ENCODE measurements at places on chromosomes 11 and 22.

- DNase-seq: peak; percentile 66
Observed at GRCh38 chr11:114340311-114341131, 44.3 kb downstream of the NNMT start.

DNA sequence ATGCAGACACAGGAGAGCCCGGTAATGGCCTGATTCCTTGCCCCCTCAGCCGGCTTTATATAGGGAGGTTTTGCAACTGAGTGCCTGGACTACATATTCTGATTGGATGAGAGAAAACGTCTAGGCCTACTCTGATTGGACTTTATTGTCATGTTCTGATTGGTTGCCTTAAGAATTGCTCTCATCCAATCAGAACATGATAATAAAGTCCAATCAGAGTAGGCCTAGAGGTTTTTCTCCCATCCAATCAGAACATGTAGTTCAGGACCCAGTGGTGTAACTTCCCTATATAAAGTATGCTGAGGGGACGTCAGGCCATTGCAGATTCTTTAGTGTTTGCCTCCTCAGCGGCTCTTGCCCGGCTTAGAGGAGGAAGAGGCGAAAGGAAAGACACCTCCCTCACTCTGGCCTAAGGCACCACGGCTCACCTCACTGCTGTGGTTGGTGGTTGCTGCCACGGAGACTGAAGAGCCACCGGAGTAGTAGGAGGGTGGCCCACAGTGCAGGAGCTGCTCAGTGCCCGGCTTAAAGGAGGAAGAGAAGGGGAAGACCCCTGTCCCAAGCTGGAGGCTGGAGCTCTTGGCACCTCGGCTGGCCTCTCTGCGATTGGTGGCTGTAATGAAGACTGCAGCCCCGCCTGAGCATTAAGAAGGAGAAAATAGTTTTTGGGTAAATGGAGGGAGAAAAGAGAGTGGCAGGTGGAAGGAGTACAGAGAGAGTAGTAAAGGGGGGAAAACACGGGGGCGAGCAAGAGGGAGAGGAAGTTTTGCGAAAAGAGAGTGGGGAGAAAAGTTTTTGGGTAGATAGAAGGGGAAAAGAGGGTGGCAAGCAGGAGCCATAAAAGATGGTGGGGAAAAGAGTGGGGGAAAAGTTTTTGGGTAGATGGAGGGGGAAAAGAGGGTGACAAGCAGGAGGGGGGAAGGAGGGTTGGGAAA, 116.7 kb upstream of the SERPIND1 start:
- peak; percentile 66 for DNase-seq

DNA sequence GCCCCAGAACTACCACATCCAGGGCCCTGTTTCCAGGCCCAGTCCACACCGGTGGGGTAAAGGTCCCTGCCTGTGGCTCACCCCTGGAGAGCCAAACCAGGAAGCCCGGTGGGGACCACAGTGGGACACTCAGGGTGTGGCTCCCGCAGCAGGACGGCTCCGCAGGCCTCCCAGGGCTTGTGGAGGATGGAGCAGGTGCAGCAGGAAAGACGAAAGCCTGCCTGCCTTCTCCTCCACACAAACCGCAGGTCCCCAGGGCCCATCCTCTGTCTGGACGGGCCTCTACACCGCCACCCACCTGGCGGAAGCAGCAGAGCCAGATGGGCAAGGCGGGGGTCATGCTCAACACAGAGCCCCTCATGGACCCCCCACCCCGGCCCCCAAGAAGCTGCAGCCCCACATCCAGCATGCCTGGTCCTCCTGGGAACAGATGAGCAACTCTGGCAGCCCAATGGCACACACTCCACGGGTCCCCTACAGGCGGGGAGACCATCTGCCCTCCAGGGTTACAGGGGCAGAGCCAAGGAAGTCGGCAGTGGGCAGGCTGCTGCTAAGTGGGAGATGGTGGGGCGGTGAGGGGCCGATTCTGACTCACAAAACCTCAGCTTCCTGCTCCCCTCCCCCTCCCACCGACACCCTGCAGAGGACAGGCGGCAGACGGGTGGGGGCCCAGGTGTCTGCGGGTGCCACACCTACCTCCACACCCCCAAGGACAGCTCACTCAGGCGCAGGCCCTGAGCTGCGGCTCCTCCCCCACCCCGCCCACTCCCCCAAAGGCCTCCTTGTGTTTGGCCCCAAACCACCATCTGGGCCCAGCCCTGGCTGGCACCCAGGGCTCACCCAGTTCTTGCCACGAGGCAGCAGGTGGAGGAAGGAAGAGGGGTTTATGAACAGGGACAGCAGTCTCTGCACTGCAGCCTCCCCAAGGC, 5.2 kb downstream of the SBF1 start:
- DNase-seq: peak; percentile 91

- DNase-seq: no peak
Observed at GRCh38 chr11:2651054-2651617, 48.7 kb downstream of the KCNQ1OT1 start.

DNA sequence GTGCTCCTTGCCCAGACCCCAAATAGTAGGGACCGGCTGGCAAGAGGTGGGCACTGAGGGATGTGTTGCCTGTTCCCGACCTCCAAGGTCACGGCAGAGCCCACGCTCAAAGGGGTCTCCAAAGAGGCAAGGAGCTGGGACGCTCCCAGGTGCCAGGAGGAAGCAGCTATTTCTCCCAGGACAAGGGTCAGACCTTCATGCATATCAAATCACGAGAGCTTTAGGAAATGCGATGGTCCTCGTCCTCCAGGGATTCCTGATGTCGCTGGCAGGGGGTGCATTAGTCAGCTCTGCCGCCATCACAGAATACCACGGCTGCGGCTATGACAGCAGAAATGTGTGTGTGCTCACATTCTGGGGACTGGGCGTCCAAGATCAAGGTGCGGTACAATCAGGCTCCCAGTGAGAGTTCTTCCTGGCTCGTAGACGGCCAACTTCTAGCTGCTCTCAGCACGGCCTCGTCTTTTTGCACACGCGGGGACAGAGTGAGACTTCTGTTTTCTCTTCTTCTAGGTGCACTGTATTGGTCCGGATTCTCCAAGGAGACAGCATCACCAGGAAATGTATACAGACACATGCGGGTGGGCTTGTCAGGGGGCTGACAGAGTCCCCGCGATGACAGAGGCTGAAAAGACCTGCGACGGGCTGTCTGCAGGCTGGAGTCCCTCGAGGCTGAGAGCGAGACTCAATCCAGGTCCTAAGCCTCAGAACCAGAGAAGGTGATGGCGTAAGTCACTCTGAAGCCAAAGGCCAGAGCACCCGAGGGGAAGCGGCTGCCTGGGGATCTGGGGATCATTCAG, 81.6 kb downstream of the SHANK2 start:
- no peak for DNase-seq

- DNase-seq: no peak
Observed at GRCh38 chr11:124329787-124330478, 9.9 kb upstream of the OR8D2 start.

GRCh38 chr22:37169406-37169805, 18.6 kb downstream of the C1QTNF6 start:
- no peak for DNase-seq

DNA sequence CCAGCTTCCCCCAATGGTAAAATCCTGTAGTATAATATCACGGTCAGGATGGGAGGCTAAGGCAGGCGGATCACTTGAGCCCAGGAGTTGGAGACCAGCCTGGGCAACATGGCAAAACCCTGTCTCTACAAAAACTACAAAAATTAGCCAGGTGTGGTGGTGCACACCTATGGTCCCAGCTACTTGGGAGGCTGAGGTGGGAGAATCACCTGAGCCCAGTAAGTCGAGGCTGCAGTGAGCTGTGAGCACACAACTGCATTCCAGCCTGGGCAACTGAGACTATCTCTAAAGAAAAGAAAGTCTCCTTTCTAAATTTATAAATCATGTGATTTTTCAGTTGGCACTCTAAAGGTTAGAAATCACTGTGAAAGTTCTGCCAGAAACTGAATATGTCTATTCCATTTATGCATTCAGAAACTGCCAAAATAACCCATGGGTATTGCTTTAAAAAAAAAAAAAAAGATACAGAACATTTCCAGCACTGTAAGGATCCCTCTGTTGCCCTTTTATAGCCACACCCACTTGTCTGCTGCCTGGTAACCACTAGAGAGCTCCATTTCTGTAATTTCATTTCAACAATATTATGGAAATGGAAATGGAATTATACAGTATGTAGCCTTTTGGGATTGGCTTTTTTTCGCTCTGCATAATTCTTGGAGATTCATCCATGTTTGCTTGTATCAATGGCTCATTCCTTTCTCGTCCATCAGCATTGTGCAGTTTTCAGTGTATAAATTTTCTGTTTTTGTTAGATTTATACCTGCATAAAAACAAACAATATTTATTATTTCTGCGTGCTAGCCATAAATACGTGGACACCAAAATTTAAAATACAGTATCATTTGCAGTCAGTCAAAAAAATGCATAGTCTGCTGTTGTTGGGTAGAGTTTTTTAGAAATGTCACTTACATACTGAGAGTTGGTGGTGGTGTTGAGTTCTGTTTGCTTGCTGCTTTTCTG, 9.4 kb downstream of the CDC45 start:
- DNase-seq: no peak

DNA sequence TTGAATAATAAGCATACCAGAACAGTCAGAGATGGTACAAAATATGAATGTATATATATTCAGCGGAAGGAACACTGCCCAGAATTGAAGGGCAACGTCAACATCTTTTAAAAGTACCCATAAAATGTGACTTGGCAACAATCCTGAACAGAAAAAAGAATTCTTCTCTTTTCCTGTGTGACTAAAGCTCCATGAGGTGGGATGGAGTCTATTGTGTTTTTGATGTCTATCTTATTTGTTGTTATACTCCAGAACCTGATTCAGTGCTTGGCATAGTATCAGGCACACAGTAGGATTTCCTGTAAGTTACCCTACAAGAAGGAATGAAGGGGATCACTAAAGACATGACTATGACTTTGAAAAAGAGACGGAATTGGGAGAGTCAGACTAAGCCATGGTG, 10.3 kb downstream of the LDLRAD3 start:
- no peak for DNase-seq

GRCh38 chr22:46024136-46024840, 47.3 kb upstream of the WNT7B start:
- no peak for DNase-seq

DNA sequence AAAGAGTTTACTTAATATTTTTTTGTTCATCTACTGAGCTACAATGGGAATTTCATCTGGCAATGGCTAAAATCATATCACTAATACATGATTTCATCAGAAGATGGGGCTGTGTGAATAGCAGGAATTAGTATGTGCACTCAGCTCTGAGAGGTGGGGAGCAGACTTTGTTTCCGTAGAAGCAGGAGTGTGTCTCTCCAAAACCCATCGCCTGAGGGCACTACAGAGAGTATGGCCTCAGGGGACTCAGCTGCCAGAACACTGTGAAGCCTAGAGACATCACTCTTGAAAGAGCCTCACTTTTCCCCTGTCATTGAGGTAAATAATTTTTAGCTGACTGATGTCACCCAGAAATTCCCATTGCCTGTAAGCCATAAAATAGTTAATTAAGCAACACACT, 261.4 kb upstream of the ISX start:
- DNase-seq: no peak
